Hippocampal formation (tissue), 2 donors: ENCODE measurements at places on chromosomes 16 and 17.

DNA sequence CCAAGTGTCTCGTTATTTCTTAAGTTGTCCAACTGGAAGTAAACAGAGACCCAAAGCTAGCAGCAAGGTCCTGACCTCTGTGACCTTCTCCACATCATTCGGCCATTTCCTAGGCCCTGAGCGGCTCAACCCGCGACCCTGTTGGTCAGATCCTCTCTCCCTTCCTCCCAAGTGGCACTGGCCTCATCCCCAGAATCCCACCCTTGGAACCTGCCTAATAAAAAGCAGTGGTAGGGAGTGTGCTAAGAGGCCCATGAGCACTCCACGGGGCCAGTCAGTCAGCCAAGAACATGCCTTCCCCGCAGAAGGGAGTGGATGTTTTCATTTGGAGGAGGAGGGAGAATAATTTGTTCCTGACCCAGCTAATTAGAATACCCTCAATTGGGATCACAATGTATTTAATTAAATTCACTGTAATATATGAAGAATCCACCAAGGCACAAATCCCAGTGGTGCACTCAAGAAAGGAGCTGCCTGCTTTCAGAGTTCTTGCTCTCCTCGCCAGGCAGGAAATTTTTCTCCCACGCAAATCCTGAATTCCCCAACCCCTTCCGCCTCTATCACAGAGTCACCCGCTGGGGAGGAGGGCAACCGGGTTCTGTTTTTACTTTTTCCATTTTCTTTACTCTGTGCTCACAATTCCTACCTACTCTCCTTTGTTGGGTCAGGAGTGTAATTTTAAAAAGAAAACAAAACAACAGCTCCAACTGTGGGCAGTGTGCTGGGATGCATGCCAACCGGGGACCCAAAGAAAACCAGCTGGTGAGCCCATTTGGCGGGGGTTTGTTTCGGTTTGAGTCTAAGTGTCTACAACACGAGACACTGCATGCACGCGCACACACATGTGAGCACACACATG lies 153.4 kb downstream of the ZFHX3 start:
- DNase-seq = no peak

- DNase-seq = no peak
Measured at GRCh38 chr16:57727610-57728009, 8.0 kb upstream of the KATNB1 start.

DNA sequence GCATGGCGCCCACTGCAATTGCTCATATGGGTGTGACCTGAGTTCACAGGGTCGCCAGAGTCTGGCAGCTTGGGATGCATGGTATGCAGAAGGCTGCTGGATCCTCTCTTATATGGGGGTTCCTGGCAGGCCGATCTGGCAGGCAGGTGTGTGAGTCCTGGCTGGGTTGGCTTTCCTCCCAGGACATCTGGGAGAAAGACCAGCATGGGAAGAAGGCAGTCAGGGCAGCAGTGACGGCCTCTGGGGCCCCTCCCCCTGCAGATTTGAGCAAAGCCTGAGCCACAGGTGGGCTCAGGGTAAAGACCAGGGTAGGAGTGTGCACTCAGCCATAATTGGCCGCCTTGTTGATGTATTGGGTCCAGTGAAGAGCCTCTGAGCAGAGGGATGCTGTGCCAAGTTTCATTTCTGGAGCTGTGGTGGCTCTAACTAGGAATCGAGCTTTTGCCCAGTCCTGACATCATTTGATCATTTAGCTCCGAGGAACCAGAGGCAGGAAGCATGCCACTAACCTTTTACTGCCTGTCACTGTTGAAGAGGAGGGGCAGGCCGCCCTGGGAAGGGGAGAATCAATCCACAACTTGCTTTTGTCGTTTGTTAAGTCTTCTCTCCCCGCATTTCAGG lies 174.3 kb downstream of the CCDC182 start:
- DNase-seq = peak; percentile 62

GRCh38 chr17:6558932-6559752 lies 2.8 kb upstream of the PITPNM3 start:
- DNase-seq = no peak

DNA sequence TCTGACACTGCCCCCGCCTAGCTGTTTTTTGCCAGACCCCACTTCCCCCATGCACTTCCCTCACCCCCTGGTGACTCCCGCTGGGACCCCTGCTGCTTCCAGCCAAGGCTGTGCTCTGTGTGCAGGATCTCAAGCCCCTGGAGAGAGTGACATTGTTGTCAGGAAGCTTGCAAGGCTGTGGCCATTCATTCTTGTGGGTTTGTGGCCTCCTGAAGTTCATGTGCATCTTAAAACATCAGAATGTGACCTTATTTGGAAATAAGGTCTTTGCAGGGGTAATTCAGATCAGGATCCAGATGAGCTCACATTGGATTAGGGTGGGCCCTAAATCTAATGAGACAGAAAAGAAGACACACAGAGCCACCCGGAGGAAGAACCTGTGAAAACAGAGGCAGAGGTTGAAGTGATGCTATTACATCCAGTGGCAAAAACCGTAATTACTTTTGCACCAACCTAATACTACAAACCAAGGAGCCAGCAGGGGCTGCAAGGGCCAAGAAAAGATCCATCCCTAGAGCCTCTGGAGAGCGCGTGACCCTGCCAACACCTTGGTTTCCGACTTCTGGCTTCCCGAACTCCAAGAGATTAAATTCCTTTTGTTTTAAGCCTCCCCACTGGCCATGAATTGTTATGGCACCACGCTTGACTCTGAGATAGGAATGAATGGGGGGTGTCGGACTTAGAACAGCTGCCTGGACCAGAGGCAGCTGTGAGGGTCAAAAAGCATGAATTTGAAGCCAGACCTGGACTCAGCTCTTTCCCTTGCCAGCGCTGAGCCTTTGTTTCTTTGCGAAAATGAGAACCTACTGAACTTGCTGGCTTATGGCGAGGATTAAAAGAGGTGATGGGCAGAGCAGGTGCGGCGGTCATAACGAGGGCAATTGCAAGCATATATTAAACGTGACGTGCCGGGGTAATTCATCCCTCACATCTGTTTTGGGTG lies 75.5 kb downstream of the BMERB1 start:
- DNase-seq = no peak

GRCh38 chr17:43809121-43809520 lies 23.8 kb downstream of the MPP3 start:
- DNase-seq = no peak

DNA sequence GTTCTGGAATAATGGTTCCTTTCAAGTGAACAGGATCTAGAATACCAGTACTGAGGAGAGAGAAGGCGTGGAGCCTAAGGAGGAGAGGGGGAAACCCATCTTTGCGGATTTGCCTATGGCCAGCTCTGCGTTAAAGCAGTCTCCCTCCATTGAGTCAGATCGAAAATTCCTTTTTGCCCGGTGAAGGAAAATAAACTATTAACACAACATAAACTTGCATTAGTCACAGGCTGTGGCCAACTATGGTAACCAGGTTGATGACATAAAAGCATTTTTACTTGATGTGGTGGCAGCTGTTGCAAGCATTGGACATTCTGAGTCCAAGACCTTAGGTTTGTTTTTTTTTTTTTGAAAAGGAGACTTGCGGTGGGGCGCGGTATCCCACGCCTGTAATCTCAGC lies 8.9 kb downstream of the LDAF1 start:
- DNase-seq = no peak

- DNase-seq = no peak
Measured at GRCh38 chr16:58226790-58227189, 28.9 kb upstream of the CSNK2A2 start.

DNA sequence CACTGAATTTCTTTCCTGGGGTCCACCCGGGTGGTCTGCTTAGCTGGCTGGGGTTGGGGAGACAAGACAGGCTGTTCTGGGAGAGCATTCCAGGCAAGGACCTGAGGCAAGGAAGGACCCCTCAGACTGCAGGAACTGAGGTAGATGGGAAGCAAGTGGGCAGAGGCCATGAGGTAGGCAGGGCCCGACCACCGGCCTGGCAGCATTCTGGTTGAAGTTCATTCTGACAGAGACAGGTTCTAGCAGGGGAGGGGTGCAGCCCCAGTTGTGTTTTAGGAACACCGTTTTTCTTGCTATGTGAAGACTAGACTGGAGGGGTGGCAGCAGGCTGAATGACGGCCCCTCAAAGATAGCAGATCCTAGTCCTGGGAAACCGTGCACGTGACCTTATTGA lies 17.5 kb downstream of the B9D1 start:
- DNase-seq = no peak

- DNase-seq = no peak
Measured at GRCh38 chr16:74073456-74073855, 223.2 kb upstream of the PSMD7 start.

DNA sequence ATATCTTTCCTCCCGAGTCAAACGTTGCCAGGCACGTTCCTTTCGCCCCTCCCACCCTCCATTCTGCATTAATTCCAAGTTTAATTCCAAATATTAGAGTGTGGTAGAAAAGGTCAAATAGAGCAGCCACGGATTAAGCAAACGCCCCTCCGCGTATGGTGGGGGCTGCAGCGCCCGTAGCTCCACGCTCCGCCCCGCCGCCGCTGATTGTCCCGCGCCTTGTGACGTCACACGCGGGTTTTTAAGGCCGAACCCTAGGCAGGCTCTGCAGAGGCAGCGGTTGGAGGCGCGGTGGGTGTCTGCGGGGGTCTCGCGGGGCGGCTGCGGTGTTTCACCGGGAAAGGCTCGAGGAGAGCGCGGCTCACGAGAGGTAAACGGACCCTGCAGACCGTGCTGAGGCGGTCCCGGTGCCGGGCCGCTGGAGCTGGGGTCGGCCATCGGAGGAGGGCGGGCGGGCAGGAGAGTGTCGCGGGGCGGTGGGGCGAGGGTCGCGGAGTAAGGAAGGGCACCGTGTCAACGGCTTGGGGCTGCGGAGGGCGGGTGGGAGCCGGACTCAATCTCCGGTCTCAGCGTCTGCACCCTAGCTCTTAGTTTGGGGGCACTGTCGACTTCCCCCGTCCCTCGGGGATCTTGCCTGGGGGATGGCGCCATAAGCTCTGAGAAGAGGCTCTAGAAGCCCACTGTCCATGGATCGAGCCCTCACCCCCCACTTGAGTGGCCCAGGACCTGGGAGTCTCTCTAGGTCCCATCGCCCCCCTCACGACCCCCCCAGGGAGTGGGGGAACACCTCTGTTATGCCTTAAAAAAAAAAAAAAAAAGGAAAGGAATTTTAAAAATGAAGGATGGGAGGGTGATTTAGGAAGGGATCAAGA lies at the start of gene ARL4D:
ARL4D (plus strand) TSS at position 270 of the 872 bp plus-strand sequence. CDS start 740 bp downstream, outside the sequence.
- DNase-seq = peak; percentile 50

DNA sequence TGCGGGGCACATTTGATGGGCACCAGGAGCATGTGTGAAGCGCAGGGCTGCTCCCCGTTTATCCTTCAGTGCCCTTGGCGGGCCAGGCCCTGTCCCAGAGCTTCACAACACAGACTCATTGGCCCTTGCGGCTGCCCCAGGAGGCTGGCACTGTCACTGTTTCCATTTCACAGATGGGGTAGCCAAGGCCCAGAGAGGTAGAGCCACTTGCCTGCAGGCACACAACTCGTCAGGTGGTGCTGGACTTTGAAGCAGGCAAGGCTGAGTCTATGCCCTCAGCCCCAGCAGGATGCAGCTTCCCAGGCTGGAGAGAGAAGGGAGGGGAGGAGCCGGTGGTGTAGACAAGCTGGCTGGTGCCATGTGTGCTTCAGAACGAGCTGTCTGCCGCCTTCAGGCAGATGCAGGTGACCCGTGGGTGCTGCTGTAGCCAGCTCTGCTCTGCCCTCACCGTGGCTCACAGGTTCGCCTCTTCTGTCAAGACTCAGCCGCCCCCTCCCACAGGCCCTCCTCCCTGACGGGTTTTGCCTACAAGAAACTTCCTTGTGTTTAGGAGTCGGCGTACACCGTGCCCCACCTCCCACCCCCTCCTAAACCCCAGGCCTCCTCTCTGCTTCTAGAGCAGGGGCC lies 232.3 kb upstream of the CIBAR2 start:
- DNase-seq = no peak

DNA sequence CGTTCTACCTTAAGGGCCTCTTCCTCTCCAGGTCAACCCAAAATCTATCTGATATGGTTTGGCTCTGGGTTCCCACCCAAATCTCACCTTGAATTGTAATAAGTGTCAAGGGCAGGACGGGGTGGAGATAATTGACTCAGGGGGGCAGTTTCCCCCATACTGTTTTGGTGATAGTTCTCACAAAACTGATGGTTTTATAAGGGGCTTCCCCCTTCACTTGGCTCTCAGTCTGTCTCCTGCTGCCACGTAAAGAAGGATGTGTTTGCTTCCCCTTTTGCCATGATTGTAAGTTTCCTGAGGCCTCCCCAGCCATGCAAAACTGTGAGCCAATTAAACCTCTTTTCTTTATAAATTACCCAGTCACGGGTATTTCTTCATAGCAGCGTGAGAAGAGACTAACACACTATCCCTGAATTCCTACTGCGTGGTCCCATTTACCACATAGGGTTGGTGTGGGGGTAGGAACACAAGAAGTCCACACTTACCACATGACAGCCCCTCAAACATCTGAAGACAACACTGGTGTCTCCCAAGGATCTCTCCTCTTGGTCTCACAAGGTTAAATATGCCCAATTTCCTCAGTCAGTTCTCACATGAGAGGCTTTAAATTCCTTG lies 8.2 kb downstream of the COTL1 start:
- no peak for DNase-seq
